Psoas muscle (tissue), 8 donors: ENCODE measurements at places on chromosomes 6 and 20. TPM values are rescaled to one million over a fixed set of nuclear protein-coding genes. Genes with fewer than 3 reads are reported as not detected.

GRCh38 chr20:3559637-3560036 lies 88.8 kb downstream of the ATRN start:
- no peak overlapping the region for H3K4me3 ChIP-seq
- peaks cover 39% of the 10 kb centered on the region for H3K36me3 ChIP-seq
- H3K4me1 ChIP-seq, result no peaks in the 10 kb centered on the region
- H3K27me3 ChIP-seq, result no peaks in the 10 kb centered on the region
- DNase-seq, result no peak

DNA sequence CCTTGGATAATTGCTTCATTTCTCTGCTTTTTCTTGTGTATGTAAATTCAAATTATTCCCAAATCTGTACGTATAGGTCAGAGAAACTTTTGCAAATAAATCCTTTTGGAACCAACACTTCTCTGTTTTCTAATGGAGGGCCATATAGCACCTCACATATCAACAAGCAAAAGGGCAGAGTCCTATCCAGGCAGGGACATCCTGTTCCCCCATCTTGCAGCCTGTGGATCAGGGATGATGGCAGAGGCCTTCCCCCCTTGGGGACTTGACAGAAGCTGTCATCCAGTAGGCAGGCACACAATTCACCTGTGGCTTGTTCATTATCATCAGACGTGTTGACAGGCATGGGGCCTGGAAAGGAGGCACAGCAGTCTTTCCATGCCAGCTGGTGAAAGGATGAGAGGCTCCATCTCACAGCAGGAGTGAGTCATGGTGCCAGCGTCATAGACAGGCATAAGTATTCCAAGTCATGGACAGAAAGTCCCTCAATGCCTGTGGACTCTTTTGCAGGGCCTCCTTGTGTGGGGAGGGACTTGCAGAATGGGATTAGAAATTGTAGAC lies 31.8 kb upstream of the PLEKHG1 start:
- DNase-seq, result no peak
- no peak overlapping the region for H3K27ac ChIP-seq
- no peaks in the 10 kb centered on the region for H3K36me3 ChIP-seq
- no peaks in the 10 kb centered on the region for H3K4me1 ChIP-seq
- no peaks in the 10 kb centered on the region for H3K27me3 ChIP-seq

GRCh38 chr20:4046311-4046924 lies 31.1 kb upstream of the RNF24 start:
- H3K36me3 ChIP-seq, result no peaks in the 10 kb centered on the region
- no peaks in the 10 kb centered on the region for H3K27me3 ChIP-seq
- H3K27ac ChIP-seq, result no peak overlapping the region
- DNase-seq, result no peak
- no peak overlapping the region for H3K4me3 ChIP-seq

GRCh38 chr6:17842014-17842776 lies 135.5 kb upstream of the NUP153 start:
- H3K36me3 ChIP-seq, result peaks cover 42% of the 10 kb centered on the region
- H3K27ac ChIP-seq, result no peak overlapping the region
- no peaks in the 10 kb centered on the region for H3K27me3 ChIP-seq
- H3K4me3 ChIP-seq, result no peak overlapping the region

- H3K27ac ChIP-seq, result no peak overlapping the region
- DNase-seq, result no peak
- no peaks in the 10 kb centered on the region for H3K4me1 ChIP-seq
Measured at GRCh38 chr6:129578315-129578714, 131.7 kb downstream of the ARHGAP18 start.

- peaks cover 13% of the 10 kb centered on the region for H3K36me3 ChIP-seq
- no peak overlapping the region for H3K27ac ChIP-seq
- H3K27me3 ChIP-seq, result no peaks in the 10 kb centered on the region
- no peak overlapping the region for H3K4me3 ChIP-seq
- H3K4me1 ChIP-seq, result peaks cover 17% of the 10 kb centered on the region
Measured at GRCh38 chr20:17661121-17661744, 20.8 kb downstream of the RRBP1 start.

DNA sequence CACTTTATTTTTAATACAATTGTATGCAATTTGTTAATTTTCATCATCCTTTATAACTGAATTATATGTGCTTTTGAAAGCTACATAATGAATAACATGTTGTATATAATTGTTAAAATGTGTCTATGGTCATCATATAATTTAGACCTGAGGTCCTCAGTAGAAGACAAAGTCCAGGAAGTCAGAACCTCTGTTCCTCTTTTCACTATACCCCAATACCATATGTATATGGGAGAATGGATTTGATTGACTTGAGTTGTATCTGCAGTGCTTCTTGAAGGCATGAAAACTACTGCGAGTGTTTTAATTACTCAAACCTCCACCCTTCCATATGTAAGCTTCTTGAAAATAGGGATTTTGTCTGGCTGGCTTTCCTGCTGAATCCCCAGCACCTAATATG lies 140.7 kb upstream of the NEDD9 start:
- no peaks in the 10 kb centered on the region for H3K27me3 ChIP-seq
- H3K36me3 ChIP-seq, result no peaks in the 10 kb centered on the region
- no peaks in the 10 kb centered on the region for H3K4me1 ChIP-seq
- H3K27ac ChIP-seq, result no peak overlapping the region

DNA sequence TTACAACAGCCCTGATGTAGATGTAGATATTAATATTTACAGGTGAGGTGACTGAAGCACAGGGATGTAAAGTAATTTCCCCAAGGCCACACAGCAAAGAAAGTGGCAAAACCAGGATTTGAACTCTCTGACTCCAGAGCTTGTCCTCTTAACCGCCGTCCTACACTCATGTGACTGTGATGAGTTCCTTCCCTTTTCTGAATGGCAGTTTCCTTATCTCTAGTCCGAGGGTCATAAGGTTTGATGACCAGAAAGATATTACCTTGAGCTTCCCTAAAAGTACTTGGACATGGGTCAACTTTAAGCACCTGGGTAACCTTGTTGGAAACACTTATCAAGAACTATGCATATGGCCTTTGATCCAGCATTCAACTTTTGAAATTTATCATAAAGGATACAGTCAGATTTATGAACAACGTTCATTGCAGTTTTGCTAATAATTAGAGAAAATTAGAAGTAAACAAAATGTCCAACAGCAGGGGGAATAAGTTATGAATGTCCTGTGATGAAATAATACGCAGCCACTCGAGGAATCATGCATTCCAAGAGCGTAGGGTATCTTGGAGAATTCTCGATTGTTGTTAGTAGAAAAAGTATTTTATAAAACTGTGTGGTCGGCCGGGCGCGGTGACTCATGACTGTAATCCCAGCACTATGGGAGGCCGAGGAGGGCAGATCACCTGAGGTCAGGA lies 2.3 kb upstream of the TLDC2 start:
- no peaks in the 10 kb centered on the region for H3K27me3 ChIP-seq
- H3K36me3 ChIP-seq, result no peaks in the 10 kb centered on the region
- no peak overlapping the region for H3K27ac ChIP-seq
- no peak overlapping the region for H3K4me3 ChIP-seq
- DNase-seq, result no peak
- H3K4me1 ChIP-seq, result no peaks in the 10 kb centered on the region

DNA sequence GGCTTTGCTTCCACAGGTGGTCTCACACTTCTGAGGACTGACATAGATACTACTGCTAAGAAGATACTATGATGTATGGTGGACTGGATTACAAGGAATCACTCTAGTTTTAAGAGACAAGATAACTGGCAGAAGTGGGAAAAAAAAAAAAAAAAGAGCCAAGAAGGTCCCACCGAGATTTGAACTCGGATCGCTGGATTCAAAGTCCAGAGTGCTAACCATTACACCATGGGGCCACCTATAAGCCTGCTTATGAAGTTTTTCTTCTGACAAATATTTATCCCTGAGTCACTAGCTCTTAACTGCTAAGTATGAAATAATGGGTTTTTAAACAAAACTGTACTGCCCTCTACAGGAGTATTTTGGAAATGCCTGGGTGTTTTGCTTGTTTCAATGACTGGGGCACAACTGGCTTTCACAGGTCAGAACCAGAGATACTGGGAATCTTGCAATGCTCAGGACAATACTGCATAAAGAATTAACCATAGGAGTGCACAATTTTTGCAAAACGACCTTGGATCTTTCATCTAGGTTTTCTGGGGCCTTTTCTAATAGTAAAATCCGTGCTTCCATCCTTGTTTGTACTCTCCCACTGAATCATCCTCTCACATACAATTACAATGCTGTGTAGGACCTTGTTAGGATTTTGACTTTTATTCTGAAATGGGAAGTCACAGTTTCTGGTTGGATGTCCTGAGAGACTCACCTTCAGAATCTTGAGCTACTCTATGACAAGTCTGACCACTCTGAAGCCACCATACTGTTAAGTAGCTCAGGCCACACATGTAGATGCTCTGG lies 116.3 kb downstream of the OR2B2 start:
- no peak overlapping the region for H3K27ac ChIP-seq
- H3K36me3 ChIP-seq, result no peaks in the 10 kb centered on the region
- DNase-seq, result no peak
- H3K4me1 ChIP-seq, result no peaks in the 10 kb centered on the region
- H3K4me3 ChIP-seq, result no peak overlapping the region
- no peaks in the 10 kb centered on the region for H3K27me3 ChIP-seq

GRCh38 chr6:159098636-159099106 lies 53.9 kb upstream of the TAGAP start:
- no peaks in the 10 kb centered on the region for H3K27me3 ChIP-seq
- no peaks in the 10 kb centered on the region for H3K4me1 ChIP-seq

DNA sequence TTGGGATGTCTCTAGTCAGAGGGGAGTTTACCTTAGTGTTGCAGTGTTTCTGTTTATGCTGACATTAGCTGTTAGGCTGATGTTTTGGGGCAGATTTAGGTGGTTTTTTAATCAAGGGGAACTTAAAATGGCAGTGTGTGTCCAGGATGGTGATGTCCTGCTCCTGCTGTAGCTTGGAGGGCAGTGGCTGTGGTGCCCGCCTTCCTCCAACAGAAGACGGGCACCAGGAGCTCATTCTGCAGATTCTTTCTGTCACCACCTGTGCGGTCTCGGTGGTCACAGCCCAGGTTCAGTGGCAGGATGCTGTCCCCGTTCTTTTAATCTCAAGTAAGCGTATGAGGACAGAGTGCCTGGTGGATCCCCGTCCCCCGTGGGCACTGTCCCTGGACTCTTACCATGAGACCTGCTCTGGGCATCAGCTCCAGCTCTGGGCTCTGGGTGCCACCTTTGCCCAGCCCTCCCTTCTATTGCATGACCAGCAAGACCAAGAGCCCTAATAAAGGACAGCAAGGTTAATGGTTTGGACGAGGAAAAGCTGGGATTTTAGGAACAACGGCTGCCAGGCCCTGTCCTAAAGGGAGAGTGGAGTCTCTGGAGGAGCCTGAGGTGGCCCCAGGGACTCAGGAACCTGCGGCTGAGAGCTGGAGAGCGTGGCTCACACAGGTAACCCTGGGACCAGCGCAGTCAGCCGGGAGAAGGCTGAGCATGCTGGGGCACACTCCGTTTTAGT lies 217.3 kb downstream of the ERMARD start:
- no peaks in the 10 kb centered on the region for H3K4me1 ChIP-seq
- H3K4me3 ChIP-seq, result no peak overlapping the region
- DNase-seq, result no peak
- no peaks in the 10 kb centered on the region for H3K27me3 ChIP-seq
- no peaks in the 10 kb centered on the region for H3K36me3 ChIP-seq
- no peak overlapping the region for H3K27ac ChIP-seq

DNA sequence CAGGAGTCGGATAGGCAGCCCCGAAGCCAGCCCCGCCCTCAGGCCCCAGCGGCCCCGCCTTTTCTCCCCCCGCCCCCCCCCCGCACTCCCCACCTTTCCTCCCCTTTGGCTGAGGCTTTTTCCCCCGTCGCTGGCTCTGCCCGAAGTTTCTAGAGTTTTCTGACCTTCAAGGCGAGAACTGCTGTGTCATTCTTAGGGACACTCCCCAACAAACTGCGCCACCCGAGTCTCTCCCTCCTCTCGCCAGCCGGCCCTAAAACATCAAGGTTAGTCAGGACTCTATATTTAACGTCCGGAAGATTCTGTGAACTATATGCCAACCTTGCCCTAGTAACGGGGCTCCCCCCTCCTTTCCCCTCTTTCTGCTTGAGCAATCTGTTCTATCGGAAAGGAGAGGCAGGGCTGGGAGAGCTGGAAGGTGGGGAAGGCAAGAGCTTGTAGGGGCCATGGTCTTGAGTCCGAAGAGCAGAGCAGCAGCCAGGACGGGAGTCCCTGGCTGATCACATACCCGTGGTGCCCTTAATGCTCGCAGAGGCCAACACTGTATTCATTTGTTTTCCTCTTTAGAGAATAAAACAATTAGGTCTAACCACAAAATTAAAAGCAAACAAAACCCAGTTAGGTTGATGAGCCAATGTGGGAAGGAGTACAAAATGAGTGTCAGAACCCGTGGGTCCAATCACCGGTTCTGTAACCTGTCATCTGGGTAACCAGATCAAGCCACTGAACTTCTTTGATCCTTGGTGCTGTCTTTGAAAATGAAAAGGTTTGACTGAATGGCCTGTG lies 5.3 kb upstream of the HSPA1B start:
- H3K36me3 ChIP-seq, result no peaks in the 10 kb centered on the region
- H3K27me3 ChIP-seq, result no peaks in the 10 kb centered on the region
- peaks cover 47% of the 10 kb centered on the region for H3K4me1 ChIP-seq
- DNase-seq, result peak; percentile 87

DNA sequence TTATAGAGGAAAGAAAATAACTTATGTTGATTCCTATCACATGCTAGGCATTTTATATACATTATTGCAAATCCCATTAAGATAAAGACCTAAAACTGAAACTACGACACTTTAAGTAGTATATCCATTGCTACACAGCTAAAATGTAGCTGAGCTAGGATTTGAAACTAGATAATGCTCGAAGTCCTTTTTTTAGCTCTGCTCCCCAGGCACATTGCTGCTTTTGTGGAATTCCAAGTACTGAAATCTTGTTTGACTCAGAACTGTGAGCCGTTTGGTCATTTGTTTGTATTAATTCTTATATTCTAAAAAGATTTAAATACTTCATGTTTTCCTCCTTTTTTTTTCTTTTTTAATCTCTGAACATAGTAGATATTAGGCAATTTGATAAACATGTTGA lies 644.8 kb downstream of the HACE1 start:
- no peaks in the 10 kb centered on the region for H3K27me3 ChIP-seq
- no peak overlapping the region for H3K27ac ChIP-seq
- no peak for DNase-seq
- H3K4me3 ChIP-seq, result no peak overlapping the region
- no peaks in the 10 kb centered on the region for H3K4me1 ChIP-seq
- H3K36me3 ChIP-seq, result no peaks in the 10 kb centered on the region

DNA sequence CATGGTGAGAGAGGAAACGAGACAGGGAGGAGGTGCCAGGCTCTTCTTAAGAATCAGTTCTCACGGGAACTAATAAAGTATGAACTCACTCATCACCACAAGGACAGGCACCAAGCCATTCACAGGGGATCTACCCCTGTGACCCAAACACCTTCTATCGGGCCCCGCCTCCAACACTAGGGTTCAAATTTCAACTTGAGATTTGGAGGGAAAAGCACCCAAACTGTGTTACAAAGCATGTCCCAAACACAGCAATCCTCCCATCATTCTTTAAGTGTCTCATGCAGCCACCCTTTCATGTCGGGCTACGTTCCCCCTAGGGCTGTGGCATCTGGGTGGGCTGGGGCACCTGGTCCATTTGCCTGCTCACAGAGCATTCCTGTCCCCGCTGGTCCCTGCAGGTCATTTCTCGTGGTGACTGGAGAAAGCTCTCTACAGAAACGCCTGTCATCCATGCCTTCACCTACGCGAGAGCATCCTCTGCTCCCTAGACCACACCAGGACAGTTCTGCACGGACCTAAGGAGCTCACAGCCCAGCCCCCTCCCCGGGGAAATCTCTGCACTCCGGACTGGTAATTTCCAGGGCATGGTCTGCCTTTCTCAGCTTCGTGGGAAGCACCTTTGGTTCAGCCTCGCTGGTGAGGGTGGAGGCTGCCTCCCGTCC lies 79.6 kb downstream of the TTLL2 start:
- H3K27me3 ChIP-seq, result no peaks in the 10 kb centered on the region
- H3K27ac ChIP-seq, result no peak overlapping the region
- no peaks in the 10 kb centered on the region for H3K4me1 ChIP-seq
- H3K4me3 ChIP-seq, result no peak overlapping the region

SYTL3 gene
- total RNA-seq, result 14.0 TPM

SS18L1 gene
- 18.0 TPM for total RNA-seq

TOMM34 gene
- total RNA-seq, result 11.0 TPM

SMPDL3A gene
- 15.1 TPM for total RNA-seq

CST2 gene
- not detected for total RNA-seq

GSTA1 gene
- total RNA-seq, result not detected
